ENCODE measurements at places on chromosomes 13 and 19.

- no peak for DNase-seq
Observed at GRCh38 chr13:41568972-41569351, 111.6 kb downstream of the RGCC start.

DNA sequence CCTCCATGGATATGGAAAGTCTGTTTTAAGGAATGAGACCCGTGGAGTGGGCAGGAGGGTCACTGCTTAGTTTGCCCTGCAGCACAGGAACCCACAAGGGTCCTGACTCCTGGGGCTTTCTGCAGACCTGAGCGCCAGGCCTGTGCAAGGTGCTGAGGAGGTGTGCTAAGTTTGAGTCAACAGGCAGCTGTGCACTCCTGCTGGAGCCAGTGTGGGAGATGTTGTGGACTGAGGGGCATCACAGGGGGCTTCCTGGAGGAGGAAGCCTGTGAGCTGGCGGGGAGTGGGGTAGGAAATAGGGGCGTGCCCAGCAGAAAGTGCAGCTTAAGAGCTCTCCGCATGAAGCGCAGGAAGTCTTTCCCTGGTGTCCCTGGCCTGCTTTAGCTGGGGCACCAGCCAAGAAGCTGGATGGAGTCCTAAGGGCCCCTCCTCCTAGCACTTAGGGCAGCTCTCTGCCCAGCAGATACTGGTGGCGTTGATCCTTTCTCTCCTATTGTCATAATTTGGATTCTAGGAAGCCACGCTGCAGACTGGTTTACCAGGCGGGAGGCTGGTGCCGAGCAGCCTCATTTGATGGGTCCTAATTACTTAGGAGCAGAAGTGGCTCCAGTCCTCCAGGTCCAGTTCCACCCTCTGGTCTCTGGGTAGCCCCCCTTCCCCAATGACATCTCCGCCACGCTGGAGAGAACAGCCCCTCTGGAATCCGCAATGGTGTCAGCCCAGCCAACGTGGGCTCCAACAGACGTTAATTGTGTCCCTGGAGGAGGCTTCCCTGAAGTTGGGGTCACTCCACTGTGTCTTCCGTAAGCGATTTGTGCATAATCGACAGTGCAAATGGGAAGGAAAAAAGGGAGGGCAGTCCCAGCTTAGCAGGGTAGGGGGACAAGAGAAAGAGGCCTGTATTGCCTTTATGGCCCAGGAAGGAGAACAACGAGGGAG, 309.2 kb downstream of the ZNF536 start:
- DNase-seq, result no peak

- DNase-seq, result no peak
Observed at GRCh38 chr13:108816375-108816774, 187.0 kb downstream of the MYO16 start.

- DNase-seq, result peak; percentile 83
Observed at GRCh38 chr19:47013041-47013517, 6.6 kb upstream of the NPAS1 start.

DNA sequence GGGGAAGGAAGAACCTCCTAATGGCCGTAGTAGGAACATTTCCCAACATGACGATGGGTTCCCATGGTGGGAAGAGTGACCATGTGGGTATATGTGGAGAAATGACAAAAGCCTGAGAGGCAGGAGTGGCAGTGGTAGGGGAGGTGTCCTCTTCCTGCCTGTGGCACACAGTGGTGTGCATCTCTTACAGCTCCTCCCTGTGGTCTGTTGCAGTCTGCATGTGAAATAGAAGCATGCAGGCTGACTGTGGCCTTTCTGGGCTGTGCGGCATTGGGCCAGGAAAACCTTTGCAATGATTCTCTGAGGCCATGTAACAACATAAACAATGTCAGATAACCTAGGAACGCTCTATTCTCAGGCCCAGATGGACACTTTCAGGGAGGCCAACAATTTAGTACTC, 84.0 kb downstream of the LACC1 start:
- DNase-seq, result no peak

- no peak for DNase-seq
Observed at GRCh38 chr13:110597041-110597689, 18.2 kb upstream of the NAXD start.

DNA sequence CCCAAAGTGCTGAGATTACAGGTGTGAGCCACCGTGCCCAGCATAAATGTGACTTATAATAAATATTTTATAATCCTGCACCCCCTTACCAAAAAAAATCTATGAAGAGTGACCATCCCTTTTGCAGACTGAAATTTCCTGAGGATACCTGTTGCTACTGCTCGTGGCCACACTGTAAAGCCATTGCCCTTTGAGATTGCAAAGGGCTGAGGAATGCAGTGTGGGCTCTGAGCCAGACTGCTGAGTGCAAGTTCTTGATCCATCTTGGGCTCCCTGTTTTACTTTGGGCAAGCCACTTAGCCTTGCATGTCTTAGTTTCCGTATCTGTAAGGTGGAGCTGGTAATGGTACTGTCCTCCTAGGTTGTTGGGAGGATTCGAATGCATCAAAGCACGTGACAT, 23.4 kb downstream of the SIPA1L3 start:
- no peak for DNase-seq

GRCh38 chr13:95253033-95253432, 48.2 kb downstream of the ABCC4 start:
- no peak for DNase-seq

DNA sequence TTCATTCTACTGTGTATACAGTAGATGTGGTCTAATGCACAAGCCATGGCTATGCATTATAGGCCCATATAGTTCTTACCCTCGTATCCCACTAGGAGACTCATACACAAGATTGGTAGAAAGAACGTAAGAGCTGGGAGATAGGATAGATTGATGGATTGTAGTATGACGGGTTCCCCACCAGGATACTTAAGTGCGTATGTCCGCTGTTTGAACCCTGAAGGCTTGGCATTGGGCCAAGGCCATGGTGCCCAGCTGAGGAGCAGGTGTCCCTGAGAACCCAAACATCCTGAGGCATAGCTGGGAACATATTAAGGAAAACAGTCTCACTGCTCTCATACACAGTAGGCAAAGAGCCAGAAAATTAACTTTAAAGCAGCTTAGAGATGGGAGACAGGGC, 617.5 kb upstream of the KLF12 start:
- DNase-seq, result peak; percentile 88

DNA sequence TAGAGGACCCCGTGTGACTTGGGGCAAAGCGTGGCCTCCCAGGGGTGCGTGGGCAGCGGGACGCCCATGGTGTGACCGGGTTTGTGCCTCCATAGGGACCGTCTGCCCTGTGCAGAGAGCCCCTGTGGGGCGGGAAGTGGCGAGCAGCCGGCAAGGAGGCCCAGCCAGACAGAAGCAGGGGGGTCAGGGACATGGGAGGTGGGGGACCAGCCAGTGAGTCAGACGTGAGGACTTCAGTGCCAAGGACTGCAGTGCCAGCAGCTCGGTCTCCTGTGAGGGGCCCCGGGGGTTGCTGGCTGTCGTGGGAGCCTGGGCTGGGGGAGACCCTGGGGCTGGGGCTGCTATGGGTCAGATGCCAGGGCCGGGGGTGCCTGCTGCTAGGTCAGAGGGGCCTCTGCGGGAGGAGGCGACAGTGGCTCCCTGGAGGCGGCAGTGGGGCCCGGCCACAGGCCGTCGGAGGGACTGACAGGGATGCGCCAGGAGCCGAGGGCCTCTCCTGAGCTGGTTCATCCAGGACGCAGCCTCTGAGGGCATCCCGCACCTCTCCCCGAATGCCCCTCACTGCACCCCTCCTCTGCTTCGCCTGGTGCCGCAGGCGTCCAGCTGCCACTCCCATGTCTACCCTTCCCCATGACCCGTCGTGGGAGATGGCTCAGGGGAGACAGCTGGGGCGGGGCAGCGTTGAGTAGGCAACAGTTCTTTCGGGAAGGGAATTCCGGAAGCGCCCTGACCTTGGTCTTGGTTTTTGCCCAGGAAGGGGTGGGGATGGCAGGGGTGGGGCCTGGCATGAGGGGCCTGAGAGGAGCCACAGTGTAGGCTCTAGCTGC, 80.0 kb downstream of the KDM4B start:
- no peak for DNase-seq

DNA sequence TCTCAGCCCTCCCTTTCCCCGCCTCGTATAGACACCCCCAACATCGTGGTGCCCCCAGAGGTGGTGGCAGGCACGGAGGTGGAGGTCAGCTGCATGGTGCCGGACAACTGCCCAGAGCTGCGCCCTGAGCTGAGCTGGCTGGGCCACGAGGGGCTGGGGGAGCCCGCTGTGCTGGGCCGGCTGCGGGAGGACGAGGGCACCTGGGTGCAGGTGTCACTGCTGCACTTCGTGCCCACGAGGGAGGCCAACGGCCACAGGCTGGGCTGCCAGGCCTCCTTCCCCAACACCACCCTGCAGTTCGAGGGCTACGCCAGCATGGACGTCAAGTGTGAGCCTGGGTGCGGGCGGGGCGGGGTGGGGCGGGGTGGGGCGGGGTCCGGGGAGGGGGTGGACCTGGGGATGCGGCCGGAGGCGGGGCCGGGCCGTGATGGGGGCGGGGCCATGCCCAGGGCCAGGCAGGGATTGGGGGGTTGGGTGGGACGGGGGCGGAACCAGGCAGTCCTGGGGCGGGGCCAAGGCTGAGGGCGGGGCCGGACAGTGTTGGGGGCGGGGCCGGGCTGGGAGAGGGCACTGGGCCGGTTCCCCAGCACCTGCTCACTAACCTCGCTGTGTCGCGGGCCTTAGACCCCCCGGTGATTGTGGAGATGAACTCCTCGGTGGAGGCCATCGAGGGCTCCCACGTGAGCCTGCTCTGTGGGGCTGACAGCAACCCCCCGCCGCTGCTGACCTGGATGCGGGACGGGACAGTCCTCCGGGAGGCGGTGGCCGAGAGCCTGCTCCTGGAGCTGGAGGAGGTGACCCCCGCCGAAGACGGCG, 7.8 kb downstream of the MAG start:
- peak; percentile 75 for DNase-seq

DNA sequence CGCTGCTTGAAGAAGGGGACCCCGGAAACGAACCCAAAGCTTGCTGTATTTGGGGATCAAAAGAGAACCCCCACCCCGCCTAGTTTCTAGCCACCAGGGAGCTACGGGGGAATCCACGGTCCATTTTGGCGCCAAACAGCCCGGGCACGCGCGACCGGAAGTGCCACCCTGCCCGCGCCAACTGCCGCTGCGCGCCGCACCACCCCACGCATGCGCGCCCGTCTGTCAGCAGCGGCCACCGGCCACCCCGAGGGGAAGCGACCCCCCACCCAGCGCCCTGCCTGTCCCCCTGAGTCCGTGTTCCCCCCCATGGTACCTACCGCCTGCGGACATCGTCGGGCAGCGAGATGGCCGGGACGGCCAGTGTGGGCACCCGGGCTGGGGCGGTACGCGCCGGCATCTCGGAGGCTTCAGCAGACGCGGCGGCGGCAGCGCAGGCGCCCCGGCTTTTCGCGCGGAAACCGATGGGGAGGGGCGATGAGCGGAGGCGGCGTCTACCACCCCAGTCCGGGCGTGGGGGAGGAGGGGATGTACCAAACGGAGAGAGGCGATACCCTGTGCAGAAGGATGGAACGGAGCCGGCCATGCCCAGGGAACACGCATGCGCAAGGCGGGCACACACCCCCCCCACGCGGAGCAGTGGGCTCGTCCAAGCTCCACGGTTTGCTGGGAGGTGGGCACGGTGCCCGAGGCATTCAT, at the start of gene DNMT1:
TSS of gene DNMT1 (minus strand) at position 454 of the 699 bp plus-strand sequence. CDS start at position 400, 54 bp downstream.
- DNase-seq, result peak; percentile 98

DNA sequence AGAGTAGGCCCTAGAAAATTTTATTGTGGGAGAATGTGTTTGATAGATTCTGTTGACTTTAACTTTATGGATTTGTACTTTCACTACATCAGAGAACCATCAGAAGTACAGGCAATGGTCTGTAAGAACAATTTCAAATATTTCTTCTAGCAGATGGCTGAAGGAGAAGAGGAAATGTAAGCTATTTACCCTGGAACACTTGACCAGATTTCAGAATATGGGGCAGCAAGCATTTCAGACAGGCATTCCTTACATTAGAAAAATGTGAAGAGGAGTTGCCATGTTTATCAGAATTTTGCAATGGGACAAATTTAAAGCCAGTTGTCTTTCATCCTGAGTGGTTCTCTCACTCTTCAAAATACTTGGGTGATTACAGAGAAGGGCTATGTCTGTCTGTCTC, 7.5 kb downstream of the FRY start:
- DNase-seq, result no peak

DNA sequence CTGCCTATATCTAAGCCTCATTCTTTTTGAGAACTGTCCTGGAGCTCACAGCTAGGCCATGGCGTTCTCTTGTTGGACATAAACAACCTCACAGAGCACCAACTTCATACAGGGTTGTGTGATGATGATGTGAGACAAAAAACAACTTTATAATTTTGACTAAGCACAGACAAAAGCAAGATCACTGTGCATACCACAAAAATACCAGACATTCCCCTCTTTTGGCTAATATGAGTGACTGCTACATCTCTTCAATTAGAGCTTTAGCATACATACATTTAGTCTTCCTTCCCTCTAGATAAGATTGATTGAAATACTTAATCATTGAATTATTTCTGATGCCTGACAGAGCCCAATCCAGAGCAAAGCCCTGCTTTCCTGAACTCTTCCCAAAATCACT, 8.3 kb downstream of the MAB21L1 start:
- DNase-seq, result no peak

- DNase-seq, result no peak
Observed at GRCh38 chr19:34995551-34995950, 4.6 kb upstream of the GRAMD1A start.

GRCh38 chr19:29571181-29571580, 34.9 kb upstream of the POP4 start:
- DNase-seq, result no peak

DNA sequence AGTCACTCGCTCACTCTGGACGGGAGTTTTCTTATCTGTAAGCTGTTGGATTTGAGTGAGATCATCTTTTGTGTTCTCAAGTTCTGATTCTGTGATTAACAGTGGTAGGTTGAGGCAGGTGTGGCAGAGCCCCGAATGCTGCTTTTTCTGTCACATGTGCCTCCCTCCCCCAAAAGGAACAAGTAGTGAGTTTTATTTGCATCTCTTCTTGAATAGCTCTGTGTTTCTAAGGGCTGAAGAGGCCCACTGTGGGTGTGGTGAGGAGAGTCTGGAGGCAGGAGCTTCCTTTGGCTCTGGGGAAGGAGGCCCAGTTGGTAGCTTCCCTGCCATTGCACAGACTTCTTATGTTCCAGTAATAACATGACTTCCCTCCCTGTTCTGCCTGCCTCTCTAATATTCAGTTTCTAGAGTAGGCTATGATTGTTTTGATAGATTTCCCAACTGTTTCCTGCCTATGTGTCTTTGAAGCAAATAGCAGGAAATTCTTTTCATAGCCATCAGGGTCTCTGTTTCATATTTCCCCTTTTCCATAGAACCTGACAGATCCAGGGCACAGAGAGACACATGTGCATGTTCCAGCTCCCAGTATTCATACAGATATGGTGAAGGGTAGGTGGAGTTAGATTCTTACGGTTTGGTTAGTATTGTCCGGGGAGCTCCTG, 23.9 kb upstream of the CXCL17 start:
- DNase-seq, result no peak

DNA sequence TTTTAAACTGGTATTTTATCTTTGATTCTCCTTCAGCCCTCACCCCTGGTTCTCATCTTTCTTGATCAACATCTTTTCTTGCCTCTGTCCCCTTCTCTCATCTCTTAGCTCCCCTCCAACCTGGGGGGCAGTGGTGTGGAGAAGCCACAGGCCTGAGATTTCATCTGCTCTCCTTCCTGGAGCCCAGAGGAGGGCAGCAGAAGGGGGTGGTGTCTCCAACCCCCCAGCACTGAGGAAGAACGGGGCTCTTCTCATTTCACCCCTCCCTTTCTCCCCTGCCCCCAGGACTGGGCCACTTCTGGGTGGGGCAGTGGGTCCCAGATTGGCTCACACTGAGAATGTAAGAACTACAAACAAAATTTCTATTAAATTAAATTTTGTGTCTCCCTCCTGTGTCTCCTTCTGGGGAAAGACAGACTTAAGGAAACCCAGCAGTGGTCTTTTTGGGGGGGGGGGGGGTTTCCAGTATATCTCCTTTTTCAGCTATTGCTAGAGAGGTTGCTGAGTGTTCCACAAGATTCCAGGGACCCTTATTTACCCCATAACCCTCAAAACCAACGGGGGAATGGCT, 1.5 kb upstream of the RAD23A start:
- DNase-seq, result no peak
